Tongue (tissue), 3 donors: ENCODE measurements at places on chromosomes 1 and 21.

DNA sequence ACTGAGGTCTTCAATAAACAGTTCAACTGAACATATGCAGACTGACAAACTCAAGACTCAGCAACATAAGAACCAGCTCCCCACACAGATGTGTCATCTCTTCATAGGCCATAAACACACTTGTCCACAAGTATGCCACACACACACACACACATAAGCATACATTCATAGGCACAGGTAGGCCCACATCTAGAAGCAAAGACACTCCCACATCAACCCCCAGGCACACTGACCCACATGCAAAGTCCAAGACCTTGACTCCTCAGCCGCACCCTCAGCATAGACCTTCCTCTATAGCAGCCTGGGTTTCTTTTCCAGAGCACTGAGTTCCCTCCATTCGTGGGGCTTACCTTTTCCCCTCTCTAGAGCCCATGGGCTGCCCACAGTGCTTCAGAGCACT, 1.4 kb downstream of the LAD1 start:
- no peak for DNase-seq

GRCh38 chr1:53369761-53370160, 41.9 kb upstream of the LRP8 start:
- no peak for DNase-seq

DNA sequence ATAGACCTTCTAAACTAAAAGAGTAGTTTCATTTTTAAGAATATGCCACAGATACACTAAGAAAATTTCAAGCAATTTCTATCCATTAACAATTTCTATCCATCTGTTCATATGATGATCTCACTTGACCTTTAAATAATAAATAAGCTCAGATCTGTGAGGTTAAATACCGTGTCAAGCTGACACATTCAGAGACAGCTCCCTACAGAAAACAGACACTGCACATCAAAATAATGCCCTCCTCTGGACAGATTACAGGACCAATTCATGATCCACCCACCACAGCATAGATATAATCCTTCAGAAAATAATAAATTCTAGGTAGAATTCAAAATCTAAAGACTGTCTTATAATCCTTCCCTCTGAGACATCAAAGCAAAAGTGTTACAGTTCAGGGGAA, 49.4 kb upstream of the SEC16B start:
- no peak for DNase-seq

- DNase-seq, result no peak
Measured at GRCh38 chr1:210633636-210634035, 304.9 kb downstream of the HHAT start.

DNA sequence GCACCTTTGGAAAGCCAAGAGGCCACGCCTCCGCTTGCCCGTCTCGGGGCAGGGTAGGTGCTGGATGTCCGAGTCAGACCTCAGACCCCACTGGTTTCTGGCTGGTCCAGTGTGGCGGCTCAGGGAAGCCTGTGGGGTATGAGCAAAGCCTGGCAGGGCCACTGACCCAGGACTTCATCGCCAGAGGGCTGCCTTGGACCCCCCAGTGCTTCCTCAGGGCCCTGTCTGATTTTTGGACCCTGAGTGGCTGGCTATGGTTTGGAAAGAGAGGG, 20.4 kb downstream of the LHX4 start:
- no peak for DNase-seq

- DNase-seq, result no peak
Measured at GRCh38 chr1:107976431-107976830, 11.5 kb upstream of the VAV3 start.

- DNase-seq, result no peak
Measured at GRCh38 chr1:28010969-28011368, 51.2 kb downstream of the XKR8 start.

DNA sequence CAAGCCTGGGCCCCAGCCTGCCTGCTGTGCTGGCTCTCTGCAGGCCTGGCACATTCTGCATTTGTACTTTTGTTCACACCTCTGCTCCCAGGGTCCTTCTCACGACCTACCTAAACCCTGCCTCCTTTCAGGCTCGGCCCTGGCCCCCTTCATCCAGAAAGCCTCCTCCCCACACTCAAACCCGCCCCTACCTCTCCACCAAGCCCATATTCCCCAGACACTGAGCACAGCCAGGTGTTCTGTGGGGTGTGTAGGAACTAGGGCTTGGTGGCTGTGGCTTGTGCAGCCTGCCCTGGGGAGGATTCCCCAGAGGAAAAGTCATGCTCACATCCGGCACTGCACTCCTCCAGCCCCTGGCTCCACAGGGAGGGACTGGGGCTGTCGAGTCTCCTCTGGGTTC, 8.2 kb upstream of the MIXL1 start:
- DNase-seq, result no peak

DNA sequence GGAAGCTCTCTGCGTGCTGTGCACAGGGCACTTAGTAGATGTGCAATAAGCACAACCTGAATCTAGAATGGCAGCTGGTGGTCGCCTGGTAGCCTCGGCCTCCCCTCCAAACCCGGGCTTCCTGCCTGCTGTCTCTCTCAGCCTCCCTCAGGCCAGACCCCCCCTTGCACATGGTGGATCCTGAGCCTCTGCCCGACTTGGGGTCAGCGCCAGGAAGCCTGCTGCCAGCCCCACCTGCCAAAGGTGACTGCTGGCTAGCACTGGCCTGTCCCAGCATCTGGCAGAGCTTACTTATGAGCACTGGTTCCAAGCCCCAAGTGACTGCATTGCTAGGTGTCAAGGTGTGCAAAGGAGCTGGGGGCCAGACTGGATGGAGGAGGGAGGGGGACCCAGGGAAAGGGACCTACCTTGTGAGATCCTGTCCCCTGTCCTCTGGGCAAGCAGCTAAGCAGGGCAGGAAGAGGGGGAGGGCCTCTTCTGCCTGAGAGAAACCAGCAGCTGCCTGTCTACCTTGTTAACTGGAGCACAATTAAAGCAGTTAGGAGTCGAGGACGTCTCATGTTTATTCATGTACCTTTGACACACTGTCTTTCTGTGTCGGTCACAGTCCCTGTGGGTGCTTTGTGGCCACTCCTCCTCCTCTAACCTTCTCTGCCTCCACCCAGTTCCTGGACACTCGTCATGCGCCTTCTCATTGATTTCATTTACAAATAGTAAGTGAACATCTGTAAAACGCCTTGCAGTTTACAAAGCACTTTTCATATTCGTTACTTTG, 100.9 kb downstream of the DDX20 start:
- DNase-seq, result no peak

DNA sequence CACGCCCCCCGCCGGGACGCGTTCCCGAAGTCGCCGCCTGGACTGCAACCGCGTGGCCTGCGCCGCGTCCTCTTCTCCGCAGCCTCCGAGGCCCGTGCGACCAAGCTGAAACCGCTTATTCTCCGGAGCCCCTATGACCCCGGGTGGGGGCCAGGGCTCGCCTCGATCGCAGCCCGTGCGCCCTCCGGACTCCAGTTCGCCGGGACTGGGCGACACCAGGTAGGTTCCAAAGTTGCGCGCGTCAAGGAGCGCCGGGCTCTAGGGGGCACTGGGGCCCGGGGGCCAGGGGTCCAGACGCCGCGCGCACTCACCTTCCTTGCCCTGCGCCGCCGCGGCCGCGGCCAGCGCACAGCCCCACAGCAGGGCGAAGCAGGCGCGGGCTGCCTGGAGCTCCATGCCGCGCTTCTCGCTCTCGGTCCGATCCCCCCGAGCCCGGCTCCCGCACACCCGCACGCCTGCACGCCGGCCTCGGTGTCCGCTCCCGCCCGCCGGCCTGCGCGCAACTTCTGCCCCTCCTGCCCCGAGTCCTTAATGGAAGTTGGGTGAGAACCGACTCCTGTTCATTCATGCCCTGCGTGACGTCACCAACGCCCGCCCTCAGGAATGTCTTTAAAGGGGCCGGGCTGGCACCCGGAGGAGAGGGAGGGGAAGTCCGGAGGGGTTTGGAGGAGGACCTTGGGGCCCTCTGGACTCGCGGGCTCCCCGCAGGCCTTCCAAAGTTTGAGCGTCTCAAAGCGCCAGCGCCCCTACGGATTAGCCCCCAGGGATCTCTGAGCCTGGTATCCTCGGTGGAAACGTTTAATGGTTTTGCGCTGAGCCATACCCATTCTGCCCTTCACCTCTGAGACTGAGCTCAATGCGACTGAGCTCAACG, at the start of gene EPHA2:
Gene EPHA2, minus strand, starts transcription at position 533 of the 874 bp plus-strand sequence. Its CDS starts 137 bp downstream, at position 396.
- peak; percentile 94 for DNase-seq

- DNase-seq, result no peak
Measured at GRCh38 chr1:231517076-231517475, 11.4 kb upstream of the TSNAX start.

DNA sequence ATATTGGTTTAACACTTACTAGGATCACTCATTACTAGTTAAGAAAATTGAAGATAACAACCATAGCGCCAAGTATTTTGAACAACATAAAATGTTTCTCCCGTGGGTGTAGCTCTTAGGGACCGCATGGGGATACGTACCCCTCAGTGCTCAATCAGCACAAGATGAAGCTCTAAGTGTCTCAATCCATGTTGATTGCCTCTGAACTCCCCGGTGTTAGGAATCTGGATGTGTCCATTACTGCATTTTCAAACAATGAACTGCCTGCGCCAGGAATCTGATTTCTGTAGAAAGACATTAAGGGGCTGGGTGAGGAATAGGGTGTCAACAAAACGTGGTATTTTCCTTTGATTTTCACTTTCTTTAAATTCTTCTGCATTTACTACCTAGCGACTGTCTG, 100.2 kb downstream of the LMO4 start:
- DNase-seq, result no peak

GRCh38 chr1:111270771-111271463, 19.7 kb upstream of the CHIA start:
- no peak for DNase-seq

- no peak for DNase-seq
Measured at GRCh38 chr1:22646384-22646783, 3.0 kb downstream of the C1QC start.

DNA sequence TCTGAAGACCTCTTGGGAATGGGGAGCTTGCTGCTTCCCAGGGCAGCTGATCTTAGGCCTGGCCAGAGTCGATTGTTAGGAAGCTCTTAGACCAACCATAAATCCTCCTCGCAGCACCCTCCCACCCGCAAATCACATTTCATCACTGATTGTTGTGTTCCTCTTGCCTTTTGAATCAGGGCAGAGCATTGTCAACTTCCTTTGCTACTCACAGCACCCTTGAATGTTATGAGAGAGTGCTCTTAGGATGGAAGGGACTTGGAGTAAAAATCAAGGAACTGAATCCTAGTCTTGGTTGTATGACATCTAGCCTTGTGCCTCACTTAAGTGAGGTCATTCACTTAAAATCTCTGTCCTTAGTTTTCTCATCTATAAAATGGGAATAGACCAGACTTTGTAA, 3.0 kb downstream of the VASH2 start:
- no peak for DNase-seq

- peak; percentile 5 for DNase-seq
Measured at GRCh38 chr1:234409328-234409727, 36.1 kb downstream of the COA6 start.

DNA sequence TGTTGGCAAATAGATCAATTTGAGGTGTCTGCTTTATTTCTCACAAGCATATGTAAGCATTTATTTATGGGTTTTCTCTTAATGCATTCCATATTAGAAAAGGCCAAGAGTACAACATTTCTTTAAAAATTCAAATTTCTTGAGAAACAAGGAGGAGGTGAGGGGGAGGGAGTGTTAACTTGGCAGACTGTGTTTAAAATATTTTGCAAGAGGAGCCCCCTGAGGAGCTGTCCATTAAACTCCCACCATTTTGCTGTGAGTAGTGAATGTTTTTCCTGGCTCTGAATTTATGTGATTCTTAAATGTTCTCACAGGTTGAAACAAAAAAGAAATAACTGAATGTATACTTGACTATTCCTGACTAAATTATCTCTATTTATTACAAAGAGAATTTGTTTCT, 363.8 kb downstream of the PTPRC start:
- peak; percentile 71 for DNase-seq
